ENCODE measurements at places on chromosomes 6 and 20. TPM values are rescaled to one million over a fixed set of nuclear protein-coding genes. Genes with fewer than 3 reads are reported as not detected.

- no peak for DNase-seq
Observed at GRCh38 chr6:3593161-3593560, 136.3 kb upstream of the SLC22A23 start.

GRIK2 gene
- total RNA-seq, result 6.2 TPM

- no peak for DNase-seq
Observed at GRCh38 chr20:63538204-63539091, 1.3 kb upstream of the PTK6 start.

- DNase-seq, result no peak
Observed at GRCh38 chr6:21284166-21284565, 309.4 kb upstream of the SOX4 start.

FAM83B gene
- not detected for total RNA-seq

STX11 gene
- 4.8 TPM for total RNA-seq

DNA sequence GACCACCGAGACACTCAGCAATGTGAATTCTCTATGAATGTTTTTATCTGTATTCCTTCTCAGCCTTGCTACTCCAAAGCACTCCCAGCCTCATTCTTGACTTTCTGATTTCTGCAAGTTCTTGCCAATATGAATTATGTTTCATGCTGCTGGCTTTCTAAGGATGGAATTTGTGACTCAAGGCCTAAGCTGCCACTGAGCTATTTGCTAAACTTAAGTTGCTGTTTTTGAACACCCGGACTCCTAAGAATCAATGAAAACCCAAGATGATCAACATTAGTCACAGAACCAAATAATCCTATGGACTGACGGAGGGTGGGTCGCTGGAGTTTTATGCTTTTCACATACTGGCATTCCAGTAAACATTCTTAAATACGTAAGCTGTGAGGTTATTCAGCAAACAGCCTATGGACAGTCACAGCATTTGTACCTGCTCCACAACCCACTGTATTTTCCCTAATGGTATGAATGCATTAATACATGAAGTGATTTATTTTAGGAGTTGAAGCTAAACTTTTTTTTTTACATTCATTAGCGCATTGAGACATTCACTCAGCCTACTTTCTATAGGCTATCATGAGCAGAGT, 8.2 kb upstream of the PXDC1 start:
- peak; percentile 50 for DNase-seq

DNA sequence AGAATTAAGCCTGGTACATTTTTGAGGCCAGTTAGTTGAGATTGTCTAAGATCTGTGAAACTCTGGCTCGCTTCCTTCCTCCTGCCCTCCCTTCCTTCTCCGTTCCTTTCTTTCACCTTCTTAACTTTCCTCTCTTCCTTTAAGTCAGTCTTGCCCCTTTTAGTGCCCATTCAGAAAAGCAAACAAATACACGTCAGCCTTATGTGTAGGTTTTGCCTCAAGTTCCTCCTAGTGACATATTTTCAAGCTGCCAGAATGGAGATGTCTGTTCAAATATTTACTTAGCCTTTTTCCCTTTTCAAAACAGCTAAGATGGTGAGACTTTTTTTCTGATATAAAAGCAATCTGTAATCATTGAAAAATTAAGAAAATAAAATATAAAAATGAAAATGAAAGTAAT, 178.4 kb downstream of the FARS2 start:
- no peak for DNase-seq

DNA sequence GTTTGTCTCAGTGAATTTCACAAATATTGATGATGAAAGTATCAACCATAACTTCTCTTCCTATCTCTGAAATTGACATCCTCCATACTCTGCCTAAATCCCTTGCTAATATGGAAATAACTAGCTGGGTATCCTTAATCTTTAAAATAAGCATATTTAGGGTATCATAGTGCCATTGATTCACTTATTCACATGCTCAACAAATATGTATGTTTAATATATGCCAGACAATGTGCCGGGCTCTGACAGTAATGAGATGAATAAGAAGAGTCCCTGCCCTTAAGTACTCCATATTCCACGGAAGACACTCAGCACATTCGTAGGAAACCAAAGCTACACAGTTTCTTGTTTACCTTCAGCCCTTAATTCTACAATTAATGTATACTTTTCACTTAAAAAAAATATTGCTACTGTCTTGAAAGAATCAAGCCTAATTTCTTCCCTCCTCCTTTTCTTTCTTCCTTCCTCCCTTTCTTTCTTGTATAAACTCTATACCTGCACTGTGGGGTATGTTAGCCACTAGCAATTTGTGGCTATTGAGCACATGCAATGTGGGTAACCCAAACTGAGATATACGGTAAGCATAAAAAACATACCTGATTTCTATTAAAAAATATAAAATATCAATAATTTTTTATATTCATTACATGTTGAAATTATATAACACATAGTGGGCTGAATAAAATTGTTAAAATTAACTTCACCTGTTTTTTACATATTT, 42.8 kb upstream of the STXBP5 start:
- no peak for DNase-seq

SNAI1 gene
- not detected for total RNA-seq

Measured in LHCN-M2 (cell line).